ENCODE measurements at places on chromosomes 11 and 22.
A peak's percentile ranks its signal among the peaks of the same experiment; 100 is the strongest.

DNA sequence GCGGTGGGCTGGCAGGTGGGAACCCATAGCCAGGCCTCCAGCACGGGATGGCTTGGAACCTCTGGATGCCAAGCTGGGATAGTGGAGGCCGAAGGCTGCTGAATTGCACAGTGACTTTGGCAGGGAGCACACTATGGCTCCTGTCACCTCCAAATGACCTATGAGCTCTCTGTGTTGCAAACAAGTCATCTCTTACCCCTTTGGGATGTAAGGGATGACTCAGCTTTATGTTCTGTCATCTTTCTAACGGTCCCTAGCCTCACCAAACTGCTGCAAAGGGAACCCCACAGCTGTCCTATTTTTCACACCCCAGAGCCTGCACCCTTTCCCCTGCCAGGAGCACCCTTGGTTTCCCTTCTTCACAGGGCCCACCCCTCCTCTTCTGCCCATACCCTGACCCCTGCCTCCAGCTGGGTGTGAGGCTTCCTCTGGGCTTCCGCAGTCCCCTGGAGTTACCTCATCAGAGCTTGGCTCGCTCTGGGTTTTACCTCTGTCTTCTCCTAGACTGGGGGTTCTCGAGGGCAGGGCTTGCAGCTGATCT lies 2.7 kb upstream of the SCUBE1 start:
- no peak for DNase-seq

GRCh38 chr22:31144223-31144622 lies 3.9 kb upstream of the PLA2G3 start:
- DNase-seq: no peak

DNA sequence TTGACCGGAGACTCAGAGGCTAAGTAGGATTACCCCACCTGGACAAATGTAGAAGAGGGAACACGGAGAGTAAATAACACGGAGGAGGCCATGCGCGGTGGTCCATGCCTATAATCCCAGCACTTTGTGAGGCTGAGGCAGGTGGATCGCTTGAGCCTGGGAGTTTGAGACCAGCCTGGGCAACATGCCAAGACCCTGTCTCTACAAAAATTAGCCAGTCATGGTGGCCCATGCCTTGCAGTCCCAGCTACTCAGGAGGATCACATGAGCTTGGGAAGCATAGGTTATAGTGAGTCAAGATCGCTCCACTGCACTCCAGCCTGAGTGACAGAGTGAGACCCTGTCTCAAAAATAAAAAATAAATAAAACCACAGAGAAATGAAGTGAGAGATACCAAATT lies 53.9 kb downstream of the AMOTL1 start:
- DNase-seq: no peak

DNA sequence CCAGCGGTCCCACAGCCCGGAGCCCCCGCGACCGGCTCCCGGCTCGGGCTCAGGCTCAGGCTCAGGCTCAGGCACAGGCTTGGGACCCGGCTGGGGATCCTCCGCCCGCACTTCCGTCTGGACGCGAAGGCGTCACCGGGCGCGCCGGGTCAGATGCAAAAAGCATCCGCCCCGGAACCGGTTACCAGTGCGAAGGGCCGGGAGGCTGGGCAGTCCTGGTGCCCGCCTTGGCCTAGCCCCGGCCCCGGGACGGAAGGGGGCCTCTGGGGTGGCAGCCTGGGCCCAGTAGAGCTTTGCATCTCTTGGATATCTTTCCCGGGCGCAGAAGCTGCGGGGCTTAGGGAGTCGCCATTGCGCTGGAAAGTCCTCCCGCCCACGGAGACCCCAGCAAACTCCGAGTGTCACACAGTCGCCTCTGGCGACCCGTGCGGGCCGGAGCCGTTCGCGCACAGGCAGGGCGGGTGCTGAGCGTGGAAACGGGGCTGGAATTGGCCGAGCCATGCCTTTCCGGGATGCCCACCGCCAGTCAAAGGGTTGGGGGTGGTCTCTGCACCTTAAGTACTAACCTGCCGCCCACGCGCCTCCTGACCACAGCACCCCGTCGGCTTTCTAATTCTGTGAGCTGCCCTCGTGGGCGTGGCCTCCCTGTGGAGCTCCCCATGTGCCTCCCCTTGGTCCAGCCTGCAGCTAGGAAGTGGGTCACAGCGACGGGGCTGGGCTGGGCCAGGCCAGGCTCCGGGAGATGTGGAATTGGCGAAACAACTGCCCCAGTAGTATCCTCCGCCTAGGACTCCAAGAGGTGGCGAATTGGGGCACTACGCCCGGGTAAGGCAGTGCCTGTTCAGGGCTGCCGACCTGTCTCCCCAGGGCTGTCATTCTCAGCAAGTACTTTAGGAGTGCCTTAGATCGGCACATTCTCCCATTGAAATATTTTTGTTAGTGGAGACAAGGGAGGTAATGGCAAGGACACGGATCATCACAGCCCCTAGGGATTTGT lies at the start of gene TMEM9B:
Gene TMEM9B (minus strand): TSS at position 119 of the 997 bp plus-strand sequence. CDS start 129 bp downstream, outside the sequence.
- peak; percentile 6 for DNase-seq

- no peak for DNase-seq
These were observed 73.5 kb upstream of the WNT7B start for GRCh38 chr22:46050451-46050845.

DNA sequence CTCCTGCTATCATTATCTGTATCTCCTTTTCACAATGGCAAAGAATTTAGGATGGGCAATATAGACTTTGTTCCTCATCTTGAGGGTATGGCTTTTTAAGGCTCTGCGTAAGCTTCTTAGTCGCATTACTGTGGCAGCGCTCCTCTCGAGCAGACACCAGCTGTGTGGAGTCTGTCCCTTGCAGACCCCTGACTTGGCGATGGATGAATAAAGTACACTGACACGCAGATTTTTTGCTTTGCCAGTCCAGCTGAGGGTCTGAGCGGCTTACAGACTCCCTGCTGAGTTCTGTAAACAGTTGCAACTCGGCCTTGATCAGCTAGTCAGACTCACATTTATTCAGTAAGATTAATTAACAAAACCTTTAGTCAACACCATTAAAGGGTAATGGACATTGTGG lies 390.0 kb upstream of the CNTN5 start:
- no peak for DNase-seq

DNA sequence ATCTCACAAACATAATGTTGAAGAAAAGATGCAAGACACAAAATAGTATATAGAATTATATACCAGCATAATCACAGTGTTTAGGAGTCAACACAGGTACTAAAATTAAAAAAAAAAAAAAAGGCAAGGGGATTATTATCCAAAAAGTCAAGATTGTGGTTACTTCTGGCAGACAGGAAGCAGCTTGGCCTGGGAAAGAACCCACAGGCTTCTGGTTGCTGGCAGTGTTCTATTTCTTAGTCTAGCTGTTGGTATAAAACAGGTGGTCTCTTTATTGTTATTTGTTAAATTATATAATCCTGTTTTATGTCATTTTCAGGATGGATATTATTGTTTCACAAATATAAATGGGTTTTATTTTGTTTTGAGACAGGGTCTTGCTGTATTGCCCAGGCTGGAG lies 54.0 kb downstream of the C11orf58 start:
- no peak for DNase-seq

- peak; percentile 86 for DNase-seq
These were observed at the start of the genes CCDC157 and SF3A1 for GRCh38 chr22:30356449-30357235. CCDC157 (plus strand) TSS chr22:30357007; CDS start chr22:30366001, 8,994 bp downstream. SF3A1 (minus strand) TSS chr22:30356894; CDS start chr22:30356792, 102 bp downstream.

DNA sequence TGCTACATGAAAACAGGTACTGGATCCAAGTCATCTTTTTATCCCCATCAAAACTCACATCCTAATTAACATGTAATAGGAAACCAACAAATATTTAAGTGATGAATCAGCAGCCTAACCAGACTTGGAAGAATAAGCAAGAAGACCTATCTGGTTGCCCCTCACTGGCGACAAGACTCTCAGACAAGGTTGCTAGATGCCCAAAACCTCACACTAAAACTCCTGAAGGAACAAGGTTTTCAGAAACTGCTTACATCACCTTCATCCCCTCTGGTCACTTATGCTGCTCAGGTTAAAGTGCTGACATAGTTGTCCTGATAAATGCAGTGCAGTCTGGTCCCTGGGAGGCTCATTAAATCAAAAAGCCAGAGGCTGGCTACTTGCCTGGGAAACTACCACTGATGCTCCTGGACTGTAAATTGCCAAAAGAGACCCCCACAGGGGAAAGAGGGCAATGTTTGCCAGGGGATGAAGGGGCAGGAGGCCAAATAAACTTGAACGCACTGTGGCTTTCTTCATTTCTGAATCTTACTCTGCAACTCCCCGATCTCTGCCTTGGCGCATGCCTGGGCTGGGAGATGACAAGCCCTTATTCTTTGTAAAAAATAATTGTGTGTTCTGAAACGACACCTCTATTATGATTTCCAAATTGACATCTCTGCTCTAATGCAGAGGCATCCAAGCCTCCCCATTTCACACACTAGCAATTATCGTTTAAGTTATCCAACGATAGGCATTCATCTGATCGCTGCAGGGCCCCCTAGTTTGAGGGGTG lies 72.7 kb downstream of the AMBRA1 start:
- DNase-seq: no peak

- DNase-seq: no peak
These were observed 114.1 kb downstream of the RAB38 start for GRCh38 chr11:88061111-88061510.

DNA sequence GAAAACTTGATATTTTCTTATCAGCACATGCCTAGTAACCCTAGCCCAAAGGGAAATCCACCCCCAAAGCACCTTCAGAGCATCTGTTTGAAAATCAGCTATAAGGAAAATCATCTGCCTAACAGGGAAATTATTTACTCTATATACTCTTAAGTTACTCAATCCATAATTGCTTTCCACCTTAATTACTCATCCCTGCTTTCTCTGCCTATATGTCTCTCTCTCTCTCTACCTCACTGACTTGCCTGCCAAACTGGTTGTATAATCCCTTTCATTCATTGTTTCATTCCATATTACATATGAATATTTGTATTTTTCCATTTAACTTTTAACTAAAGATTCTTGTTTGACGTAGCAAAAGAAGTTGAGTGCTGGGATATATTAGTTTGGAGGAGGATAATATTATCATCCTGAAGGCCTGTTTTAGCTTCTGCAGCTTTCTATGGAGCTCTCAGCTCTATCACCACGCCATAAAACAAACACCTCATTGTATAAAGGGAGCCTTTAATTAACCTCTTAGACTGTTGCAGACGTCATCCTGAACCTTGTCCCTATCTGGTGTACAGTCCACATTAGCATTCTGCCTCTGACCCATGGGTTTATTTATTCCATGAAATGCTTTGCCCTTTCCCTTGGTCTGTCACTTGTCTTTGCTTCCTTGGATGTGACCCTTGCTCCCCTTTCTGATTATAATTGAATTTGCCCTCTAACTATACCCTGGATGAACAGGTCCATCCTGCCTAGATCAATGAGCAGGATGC lies 98.9 kb downstream of the INSC start:
- no peak for DNase-seq

DNA sequence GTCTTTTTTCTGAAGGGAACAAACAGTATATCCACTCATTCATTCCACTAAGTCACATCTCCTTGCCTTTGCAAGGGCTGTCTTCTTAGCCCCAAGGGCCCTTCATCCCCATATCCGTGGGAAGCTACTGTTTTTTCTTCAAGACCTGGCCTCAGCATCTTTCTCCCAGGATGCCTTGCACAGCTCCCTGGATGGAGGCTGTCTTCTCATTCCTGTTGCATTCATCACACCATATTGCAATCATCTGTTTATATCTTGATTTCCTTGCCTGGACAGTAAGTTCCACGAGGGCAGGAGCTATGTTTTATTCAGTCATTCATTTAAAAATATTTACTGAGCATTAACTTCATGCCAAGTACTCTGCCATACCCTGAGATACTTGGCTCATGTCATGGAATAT lies 29.3 kb upstream of the NECTIN1 start:
- no peak for DNase-seq

GRCh38 chr11:20421946-20422345 lies 34.4 kb downstream of the PRMT3 start:
- no peak for DNase-seq

Measured in SHP77 treated with DMSO at 0.1 percent for 48 hours (cell line).